ENCODE measurements at places on chromosomes 12 and 14.

GRCh38 chr12:114220311-114220710 is 185.6 kb downstream of the TBX5 start:
- DNase-seq: no peak

DNA sequence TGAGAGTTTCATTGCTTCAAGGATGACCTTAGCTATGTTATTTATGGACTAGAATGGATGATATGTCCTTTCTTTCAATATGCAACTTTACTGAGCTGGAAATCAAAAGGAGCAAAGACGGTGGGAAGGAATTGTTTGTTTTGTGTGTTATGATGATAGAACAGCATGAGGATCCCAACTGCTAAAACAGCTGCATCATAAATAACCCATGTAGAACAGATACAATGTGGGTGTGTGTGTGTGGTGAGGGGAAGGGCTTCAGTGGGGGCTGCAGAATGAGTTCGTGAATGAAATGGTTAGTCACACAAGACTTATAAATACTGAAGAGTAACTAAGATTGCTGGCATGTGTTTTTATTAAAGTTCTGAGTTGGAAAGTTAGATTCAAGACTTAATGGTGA is 80.1 kb downstream of the DACT1 start:
- no peak for DNase-seq

GRCh38 chr14:105274637-105275036 is 26.2 kb downstream of the BRF1 start:
- no peak for DNase-seq

- peak; percentile 71 for DNase-seq
Measured at GRCh38 chr14:69287098-69288010, 27.4 kb downstream of the GALNT16 start.

GRCh38 chr12:108815875-108816594 is 41.3 kb downstream of the SSH1 start:
- DNase-seq: no peak

- DNase-seq: peak; percentile 48
Measured at GRCh38 chr14:70904373-70904772, 2.9 kb upstream of the PCNX1 start.

GRCh38 chr12:104575442-104576186 is 118.9 kb downstream of the CHST11 start:
- no peak for DNase-seq

- DNase-seq: no peak
Measured at GRCh38 chr12:68620519-68621471, 10.1 kb downstream of the RAP1B start.

- no peak for DNase-seq
Measured at GRCh38 chr12:3148366-3149000, 71.3 kb downstream of the TSPAN9 start.

DNA sequence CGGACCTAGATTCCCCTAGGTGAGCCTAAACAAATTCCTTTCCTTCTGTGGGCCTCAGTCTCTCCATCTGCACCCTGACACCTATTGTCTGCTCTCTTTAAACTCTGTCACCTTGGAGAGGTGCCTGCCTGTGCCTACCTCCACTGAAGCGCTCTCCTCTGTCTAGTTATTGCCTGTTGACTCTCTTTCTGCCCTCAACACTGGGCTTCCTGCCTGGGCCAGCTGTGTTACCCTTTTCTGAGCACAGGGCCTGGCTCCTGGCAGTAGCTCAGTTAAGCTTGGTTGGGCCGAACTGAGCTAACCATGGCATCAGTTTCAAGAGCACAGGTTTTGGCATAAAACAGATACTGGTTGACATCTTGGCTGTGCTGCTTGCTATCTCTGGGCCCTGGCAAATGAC is 43.5 kb downstream of the PRMT8 start:
- no peak for DNase-seq

- no peak for DNase-seq
Measured at GRCh38 chr12:62273724-62274380, 13.6 kb downstream of the USP15 start.

- no peak for DNase-seq
Measured at GRCh38 chr12:104272938-104273337, 30.6 kb upstream of the EID3 start.
